ENCODE measurements at places on chromosomes 6 and 20. TPM values are rescaled to one million over a fixed set of nuclear protein-coding genes. Genes with fewer than 3 reads are reported as not detected.

Gene PPP1R16B
- total RNA-seq = 79.5 TPM

Gene DSP
- not detected for total RNA-seq

Gene SDC4
- total RNA-seq = 21.6 TPM

Gene OTOR
- total RNA-seq = not detected

Gene MCCD1
- total RNA-seq = not detected

Gene SYCP2L
- total RNA-seq = 0.50 TPM

Gene PACRG
- not detected for total RNA-seq

Gene IL17A
- 45.4 TPM for total RNA-seq

Gene PNPLA1
- not detected for total RNA-seq

Gene KCNK15
- 0.09 TPM for total RNA-seq

Gene SLC13A3
- total RNA-seq = not detected

Gene RPS6KA2
- 1.3 TPM for total RNA-seq

Gene SPTLC3
- not detected for total RNA-seq

Gene UNC5CL
- 6.7 TPM for total RNA-seq

Gene AAR2
- 15.3 TPM for total RNA-seq

Gene EPB41L1
- total RNA-seq = 1.0 TPM

All from activated T-helper 17 cell treated with anti-CD3 and anti-CD28 coated beads, Interleukin-2, amount 50 U/mL, for 72 hours (primary cell).